ENCODE measurements at places on chromosomes 7 and 10.

- no peak for DNase-seq
Observed at GRCh38 chr7:85186083-85186520, 754 bp downstream of the SEMA3D start.

- no peak for DNase-seq
Observed at GRCh38 chr10:133039107-133039802, 48.5 kb upstream of the ADGRA1 start.

DNA sequence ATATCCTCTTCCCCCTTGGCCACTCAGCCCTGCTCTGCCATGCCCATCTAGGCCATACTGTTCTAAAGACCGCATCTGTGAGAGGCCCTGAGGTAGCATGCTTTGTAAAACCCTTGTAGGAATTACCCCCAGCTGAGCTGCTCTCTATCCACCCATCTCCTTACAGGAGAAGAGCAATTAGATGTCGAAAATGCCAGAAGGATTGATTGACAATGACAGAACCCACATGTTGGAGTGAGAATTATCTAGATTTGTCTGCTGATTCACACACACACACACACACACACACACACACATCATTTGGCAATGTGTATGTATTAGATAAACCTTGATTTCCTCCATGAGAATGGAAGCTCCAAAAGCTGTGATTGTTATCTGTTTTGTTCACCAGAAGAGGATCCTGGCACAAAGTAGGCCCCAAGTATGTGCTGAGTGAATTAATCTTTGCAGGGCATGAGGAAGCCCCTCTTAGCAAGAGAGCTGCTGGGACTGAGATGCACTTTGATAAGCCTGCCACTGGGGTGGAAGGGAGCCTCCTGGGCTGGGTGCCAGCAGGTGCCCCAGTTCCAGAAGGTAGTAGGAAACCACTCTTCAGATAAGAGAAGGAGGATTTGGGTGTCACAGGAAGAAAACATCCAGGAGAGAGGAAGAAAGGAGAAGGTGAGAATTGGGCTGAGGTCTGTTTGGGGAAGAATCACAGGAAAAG lies 187.5 kb upstream of the ADO start:
- DNase-seq, result no peak

DNA sequence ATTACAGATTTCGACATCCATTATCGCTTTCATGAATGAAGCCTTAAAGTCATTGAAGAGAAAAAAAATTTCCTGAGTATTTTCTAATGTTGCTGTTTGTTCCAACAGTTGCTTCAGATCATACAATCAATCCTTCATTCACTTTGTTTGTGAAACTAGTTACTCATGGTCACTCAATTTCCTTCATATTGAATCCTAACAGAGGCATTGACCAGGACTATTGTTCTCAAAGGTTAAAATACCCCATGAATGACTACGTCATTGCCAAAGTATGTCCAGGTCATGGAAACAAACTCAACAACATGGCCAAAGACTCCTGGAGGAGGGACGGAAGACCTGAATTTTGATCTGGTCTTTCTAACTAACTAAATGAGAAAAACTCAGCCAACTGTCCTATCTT lies 54.0 kb upstream of the ABCB5 start:
- DNase-seq, result no peak

DNA sequence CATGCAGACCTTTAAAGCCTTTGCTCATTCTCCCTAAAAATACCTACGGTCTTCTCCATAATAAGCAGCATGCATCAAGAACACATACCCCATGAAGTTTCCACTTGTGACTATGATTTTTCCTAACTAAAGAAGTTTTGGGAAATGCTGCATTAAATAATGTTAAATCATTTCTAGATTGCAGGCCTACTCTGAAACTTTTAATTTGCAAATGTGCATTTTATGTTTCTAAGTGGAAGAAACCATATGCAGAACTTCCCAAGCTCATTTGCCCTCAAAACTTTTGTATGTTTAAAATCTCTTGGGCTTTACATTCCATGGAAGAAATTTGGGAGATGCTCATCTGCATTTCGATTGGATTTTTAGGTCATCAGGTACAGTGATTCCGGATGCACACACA lies 63.6 kb downstream of the ITGB8 start:
- DNase-seq, result no peak

DNA sequence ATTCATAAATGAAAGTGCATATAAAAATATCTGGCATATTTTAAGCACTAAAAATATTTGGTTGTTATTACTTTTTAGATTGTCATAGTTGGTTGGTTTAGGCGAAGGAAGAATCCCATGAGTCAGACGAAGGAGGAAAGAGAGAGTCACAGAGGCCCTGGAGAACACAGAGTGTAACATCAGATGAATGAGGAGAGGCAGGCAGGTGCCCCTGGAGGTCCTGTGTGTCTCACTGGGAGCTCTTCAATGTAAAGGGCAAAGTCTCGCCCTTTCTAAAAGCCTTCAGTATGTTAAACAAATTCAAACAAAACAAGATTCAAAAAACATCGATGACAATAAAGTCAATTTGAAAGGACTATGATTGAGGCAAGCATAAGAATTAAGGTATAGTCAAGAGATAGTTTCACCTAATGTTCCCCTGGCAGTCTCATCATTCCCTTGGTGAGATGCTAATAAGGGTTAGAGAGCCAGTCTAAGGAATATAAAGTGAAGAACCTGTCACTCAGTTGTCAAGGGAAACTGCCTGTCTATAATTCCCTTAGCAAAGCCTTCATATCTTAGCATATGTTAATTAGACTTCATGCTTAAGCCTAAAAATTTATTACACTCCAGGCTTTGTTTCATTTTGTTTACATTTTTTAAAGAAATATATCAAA lies 194.3 kb downstream of the TPK1 start:
- DNase-seq, result no peak

DNA sequence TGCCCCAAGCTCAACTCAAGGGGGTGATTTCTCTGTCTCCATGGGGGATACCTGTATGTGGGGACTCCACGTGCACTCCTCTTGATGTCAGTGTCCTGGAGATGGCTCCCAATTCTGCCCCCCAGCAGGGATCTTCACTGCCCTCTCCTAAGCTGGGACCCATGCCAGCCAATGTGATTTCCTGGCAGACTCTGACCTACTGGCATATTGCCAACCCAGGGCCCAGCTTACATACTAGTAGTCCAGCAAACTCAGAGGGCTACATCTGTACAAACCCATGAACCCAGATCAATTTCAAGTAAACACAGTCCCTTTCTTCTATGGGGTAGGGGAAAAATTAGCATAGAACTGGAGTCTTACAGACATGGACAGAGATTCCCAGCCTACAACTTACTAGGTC lies 26.2 kb upstream of the BMPR1A start:
- DNase-seq, result no peak

GRCh38 chr7:12458520-12459131 lies 55.0 kb upstream of the VWDE start:
- DNase-seq, result peak; percentile 50

GRCh38 chr7:140327261-140327661 lies 71.1 kb downstream of the SLC37A3 start:
- DNase-seq, result no peak

DNA sequence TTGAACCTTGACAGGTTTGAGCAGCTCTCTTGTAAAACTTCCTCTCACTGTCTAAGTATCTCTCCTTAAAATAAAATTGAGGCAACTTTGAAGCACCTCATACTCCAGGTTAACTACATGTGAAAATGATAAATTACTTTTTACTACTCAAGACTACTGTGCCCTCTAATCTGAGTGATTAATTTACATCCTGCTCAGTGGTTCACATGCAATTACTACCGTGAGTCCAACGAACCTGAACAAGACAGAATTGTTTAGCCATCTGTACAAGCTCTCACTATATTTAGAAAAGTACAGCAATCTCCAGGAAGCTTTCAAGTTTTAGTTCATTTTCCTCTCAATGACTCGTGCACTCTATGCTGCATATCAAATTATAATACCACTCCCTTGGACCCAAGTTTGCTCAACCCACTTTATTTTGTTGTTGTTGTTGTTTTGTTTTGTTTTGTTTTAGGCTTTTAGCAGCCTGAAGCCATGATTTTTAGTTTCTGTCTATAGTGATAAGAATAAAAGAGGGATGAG lies 21.2 kb downstream of the PDE1C start:
- no peak for DNase-seq

DNA sequence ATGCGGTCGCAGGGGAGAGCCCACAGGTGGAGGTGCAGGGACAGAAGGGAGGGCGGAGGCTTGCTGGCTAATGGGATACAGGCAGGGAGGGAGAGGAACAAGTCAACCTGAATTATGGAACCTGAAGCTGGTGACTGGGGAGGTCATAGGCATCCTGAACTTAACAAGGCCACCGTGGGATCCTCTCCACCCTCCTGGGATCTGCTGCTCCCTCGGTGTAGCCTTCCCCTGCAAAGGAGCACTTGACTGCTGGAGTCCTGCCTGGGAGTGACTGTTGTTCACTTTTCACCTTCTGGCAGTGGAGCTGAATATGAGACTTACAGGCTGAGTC lies 223.1 kb downstream of the GFRA1 start:
- DNase-seq, result no peak

DNA sequence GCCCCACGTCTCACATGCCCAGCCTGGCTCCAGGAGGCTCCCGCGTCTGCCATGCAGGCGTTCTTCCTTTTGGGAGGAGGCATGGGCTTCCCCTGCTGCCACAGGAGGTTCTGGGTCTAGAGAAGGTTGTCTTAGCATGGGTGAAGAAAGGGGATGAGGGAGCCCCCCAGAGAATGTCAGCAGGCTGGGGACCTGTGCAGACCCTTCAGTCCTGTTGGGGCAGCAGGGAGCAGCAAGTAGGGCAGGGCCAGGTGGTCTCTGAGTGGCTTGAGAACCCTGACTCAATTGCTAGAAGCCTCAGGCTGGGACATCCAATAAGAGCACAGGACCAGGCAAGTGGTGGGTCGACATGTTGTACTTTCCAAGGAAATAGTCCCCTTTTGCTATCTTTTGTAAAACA lies 34.4 kb upstream of the ADCYAP1R1 start:
- DNase-seq, result no peak

DNA sequence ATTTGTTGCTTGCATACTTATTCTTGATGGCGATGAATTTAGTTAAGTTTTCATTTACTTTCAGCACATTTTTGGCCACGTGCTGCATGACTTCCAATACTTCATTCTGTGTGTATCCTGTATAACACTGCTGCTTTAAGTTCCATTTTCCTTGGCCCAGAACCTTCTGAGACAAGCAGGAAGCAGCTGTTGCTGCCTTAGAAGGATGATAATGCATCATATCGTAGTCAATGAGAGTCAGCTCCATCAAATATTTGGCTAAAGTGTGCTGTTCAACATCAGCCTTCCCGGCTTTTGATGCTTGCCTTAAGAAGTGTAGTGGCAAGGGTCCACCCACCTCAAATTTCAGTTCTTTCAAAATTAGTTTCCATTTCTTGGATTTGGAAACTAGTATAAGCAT lies 59.2 kb upstream of the GLCCI1 start:
- DNase-seq, result no peak

Data from NCI-H226 (cell line).